ENCODE measurements at places on chromosomes 12 and 14.

- DNase-seq = no peak
Observed at GRCh38 chr12:20501958-20502357, 133.6 kb downstream of the PDE3A start.

DNA sequence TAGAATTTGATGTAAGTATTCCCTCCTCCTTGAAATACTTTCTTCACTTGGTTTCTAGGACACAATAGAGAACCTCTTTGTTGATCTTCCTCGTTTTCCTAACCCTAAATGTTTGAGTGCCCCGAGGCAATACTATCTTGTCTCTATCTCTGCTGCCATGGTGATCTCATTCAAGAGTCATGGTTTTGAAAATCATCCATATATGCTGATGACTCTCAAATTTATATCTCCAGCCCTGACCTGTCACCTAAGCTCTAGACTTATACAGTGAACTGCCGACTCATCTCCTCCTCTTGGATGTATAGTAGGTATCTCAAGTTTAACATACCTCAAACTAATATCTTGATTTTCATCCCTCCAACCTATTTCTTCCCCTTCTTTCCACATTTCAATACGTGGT is 71.4 kb downstream of the RIC8B start:
- no peak for DNase-seq

DNA sequence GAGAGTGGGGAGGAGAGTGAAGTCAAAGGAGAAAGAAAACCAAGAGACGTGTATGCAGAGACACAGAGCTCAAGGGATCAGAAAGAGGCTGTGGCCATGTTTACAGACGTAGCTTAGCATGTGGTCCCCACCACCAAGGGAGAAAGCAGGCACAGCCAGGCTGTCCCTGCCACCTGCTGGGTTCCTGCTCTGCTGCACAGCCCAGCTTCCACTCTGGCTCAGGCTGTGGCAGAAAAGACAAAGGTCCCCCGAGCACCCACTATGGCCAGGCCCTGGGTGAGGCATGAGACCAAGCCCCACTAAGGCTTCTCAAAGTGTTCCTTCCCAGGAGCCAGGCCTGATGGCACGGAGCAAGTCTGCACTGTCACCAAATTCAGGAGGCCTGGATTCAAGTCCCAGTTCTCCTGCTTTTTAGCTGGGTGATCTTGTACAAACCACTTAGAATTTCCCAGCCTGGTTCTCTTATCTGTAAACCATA is 25.9 kb upstream of the COL2A1 start:
- DNase-seq = no peak

- no peak for DNase-seq
Observed at GRCh38 chr12:132718644-132719043, 8.0 kb downstream of the PGAM5 start.

GRCh38 chr14:72788972-72789728 is 104.8 kb downstream of the DPF3 start:
- DNase-seq = no peak

- DNase-seq = no peak
Observed at GRCh38 chr14:89507926-89508460, 91.0 kb upstream of the FOXN3 start.

DNA sequence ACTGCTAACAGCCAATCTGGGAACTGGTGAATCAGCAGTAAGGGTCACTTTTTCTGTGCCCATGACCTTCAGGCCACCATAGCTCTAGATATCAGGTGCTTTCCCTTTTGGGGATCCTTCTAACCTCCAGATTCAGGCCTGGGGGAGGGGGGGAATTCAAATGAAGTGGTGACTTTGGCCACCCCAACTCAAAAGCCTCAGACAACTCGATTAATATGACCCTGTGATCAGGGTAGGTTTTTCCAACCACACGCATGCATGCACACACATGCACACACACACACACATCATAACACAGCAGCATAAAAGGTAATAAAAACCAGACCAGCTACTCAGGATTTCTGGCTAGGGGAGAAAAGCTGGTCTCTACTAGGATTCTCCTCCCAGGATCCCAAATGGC is 5.3 kb downstream of the TBX3 start:
- DNase-seq = no peak
